ENCODE measurements at places on chromosomes 7 and 10.

GRCh38 chr7:123598657-123599056 is 3.0 kb upstream of the ASB15 start:
- DNase-seq, result no peak

DNA sequence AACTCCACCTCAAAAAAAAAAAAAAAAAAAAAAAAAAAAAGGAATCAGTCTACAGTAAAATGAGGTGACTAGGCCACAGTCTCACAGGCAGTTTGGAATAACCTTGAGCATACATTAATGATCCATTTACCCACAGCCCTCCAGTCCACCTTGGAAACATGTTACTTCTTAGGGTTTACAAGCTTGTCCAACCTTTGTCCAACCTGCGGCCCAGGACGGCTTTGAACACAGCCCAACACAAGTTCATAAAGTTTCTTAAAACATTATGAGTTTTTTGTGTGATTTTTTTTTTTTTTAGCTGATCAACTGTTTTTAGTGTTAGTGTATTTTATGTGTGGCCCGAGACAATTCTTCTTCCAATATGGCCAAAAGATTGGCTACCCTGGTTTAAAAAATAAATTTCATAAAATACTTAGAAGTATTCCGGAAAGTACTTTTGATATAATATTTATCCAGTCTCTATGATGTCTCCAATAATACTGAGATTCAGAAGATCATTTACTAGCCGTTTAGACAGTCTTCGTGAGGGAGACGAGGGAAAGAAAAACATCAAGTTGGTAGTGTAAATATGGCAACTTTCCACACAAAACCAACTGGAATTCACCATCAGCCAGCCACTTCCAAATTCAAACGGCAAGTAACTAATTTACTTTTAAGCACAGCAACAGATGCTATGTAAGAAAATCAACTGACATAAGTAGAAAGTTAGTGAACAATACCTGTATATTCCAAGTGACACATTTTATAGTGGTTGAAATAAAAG is 9.9 kb downstream of the BAZ1B start:
- no peak for DNase-seq

DNA sequence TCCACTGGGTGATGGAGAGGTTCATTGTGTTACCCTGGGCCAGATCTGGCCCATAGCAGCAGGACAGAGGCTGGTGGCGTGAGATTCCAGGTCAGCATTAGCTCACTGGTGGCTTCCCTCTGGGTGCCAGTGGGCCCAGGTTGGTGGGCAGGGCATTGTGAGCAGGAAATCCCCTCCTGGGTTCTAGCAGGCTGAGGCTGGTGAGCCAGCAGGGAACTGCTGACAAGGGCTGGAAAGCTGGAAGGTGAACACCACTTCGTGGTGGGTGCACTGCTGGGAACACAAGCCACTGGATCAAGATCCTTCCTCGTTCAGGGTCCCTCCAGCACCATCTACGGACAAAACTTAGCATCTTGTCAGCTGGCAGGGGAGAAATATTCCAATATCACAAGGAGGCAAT is 259.2 kb upstream of the FZD1 start:
- no peak for DNase-seq

DNA sequence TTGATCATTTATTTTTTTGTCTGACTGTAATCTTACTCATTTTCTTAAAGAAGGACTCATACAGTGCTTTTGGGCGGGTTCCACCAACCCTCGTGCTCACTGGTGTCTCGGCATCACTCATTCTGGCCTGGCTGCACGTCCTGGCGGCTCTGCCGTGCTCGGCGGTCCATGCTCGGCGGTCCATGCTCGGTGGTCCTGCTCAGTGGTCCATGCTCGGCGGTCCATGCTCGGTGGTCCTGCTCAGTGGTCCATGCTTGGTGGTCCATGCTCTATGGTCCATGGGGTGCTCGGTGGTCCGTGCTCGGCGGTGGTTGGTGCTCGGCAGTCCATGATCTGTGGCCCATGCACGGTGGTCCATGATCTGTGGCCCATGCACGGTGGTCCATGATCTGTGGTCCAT is 72.5 kb downstream of the WDR37 start:
- DNase-seq, result no peak

- peak; percentile 83 for DNase-seq
Observed at GRCh38 chr10:60943316-60944057, 498 bp downstream of the RHOBTB1 start.

- DNase-seq, result no peak
Observed at GRCh38 chr10:130029209-130029608, 65.1 kb upstream of the EBF3 start.
